ENCODE measurements at places on chromosomes 11 and 22.

GRCh38 chr22:33400061-33400840, 342.1 kb upstream of the SYN3 start:
- no peak for DNase-seq

- peak; percentile 62 for DNase-seq
These were observed 6.1 kb upstream of the RFPL2 start for GRCh38 chr22:32211011-32211410.

DNA sequence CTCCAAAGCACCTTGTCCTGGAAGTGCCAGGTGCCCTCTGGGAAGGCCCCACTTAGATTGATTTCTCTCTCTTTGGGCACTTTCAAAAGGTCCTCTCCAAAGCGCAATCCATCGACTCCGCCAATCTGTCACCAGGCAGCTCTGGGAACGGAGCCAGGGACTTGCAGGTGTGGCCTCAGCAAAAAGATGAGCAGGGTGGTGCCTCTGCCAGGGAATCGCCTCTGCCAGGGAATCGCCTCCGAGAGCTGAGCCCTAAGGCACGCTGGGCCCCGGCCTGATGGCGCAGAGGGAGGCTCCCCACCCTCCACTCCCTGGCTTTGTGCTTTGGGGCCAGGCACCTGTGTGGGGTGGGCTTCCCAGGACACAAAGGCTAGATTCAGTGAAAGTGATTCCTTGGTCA, 1391.3 kb downstream of the TBC1D22A start:
- no peak for DNase-seq

GRCh38 chr11:96318850-96319249, 24.1 kb downstream of the MAML2 start:
- DNase-seq: no peak

- no peak for DNase-seq
These were observed at the start of gene ANKRD13D for GRCh38 chr11:67289226-67289650. TSS of gene ANKRD13D (plus strand) at chr11:67289303. CDS start at chr11:67289461, 158 bp downstream.

Data from suppressor macrophage (primary cell).